Right renal cortex interstitium (tissue), 3 donors: ENCODE measurements at places on chromosomes 16 and 17. TPM values are rescaled to one million over a fixed set of nuclear protein-coding genes. Genes with fewer than 3 reads are reported as not detected.

DNA sequence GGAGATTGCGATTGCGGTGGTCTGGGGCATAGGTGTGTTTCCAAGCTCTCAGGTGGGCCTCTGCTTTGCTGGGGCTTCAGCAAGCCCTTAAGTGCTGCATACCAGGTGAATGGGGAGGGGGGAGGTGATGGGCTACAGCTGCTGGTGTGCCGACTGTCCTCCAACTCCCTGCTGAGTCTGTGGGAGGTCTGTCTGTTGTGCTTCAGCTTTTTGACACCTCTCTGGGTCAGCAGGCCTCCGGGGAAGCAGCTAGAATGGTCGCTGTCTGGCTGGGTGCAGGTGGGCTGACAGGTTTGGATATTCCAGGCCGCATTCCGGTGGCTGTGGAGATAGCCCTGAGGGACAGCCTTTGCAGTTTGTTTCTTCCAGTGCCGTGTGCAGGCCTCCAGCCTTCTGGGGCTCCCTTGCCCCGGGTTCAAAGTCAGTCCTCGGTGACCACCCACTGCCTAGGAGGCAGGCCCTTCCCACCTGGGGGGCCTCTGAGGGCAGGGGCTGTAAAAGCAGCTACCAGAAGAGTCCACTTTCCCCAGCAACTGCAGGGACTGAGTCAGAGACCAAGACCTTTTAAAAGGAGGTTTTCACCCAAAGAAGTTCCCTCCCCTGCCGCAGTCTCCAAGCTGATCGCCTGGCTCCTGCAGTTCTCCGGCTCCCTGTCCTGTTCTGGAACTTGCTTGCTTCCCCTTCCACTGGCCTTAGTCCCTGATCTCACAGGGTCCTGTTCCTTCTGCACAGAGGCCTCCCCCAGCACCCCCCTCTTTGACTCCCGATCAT lies 2.0 kb upstream of the TTYH2 start:
- DNase-seq = no peak

GRCh38 chr17:27206447-27206846 lies 87.5 kb upstream of the WSB1 start:
- no peak for DNase-seq

GRCh38 chr17:61825448-61826137 lies 37.7 kb downstream of the BRIP1 start:
- no peak for DNase-seq

DNA sequence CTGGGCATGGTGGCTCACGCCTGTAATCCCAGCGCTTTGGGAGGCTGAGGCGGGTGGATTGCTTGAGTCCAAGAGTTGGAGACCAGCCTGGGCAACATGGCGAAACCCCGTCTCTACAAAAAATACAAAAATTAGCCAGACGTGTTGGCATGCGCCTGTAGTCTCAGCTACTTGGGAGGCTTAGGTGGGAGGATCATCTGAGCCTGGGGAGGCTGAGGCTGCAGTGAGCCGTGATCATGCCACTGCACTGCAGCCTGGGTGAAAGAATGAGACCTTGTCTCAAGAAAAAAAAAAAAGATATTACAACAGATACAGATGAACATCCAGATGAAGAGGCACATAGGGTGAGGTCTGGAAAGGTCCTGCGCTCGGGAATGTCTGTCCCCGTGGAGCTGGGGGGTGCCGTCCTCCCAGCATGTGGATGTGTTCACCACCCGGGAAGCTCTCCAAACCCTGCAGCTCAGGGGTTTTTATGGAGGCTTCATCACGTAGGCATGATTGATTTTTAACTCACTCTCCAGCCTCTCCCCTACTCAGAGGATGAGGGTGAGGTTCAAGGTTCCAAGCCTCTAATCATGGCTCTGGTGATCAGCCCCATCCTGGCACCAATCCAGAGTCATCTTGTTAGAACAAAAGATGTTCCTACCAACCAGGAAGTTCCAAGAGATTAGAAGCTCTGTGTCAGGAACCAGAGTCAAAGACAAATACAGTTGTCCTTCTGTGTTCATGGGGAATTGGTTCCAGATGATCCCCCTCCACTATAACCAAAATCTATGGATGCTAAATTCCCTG lies 85.0 kb upstream of the DNAJA2 start:
- no peak for DNase-seq

DNA sequence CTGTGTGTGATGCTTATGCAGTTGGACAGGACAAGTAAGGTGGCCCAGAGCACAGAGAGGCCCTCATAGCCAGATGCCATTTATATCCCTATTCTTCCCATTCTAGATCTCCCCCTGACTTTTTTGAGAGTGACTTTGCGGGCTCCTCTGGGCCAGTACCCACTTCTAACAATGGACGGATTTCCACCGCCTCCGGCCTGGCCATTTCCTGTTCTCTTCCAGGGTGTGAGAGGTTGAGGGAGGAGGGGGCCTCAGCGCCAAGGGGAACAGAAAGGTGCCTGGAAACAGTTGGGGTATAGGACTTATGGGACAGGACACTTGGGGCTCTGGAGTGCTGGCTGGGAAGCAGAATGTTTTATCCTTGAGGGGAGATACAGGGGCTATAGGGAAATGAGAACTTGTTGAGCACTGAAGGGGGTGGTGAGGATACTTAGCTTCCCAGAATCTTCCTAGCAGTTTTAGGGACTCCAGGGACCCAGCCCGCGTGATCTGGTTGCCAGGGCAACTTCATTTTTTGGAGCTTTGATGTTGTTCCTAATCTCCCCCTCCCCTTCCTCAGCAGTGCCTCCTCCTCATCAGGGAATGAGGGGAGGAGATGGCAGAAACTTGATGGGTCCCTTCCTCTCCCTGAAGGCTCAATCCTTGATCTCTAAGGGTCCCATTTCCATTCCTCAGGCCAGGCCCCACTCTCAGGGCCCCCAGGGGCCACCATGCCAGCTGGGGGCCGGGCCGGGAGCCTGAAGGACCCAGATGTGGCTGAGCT lies 3.6 kb downstream of the TAOK2 start:
- DNase-seq = no peak

GRCh38 chr16:56401482-56401881 lies 23.9 kb downstream of the AMFR start:
- DNase-seq = no peak

DNA sequence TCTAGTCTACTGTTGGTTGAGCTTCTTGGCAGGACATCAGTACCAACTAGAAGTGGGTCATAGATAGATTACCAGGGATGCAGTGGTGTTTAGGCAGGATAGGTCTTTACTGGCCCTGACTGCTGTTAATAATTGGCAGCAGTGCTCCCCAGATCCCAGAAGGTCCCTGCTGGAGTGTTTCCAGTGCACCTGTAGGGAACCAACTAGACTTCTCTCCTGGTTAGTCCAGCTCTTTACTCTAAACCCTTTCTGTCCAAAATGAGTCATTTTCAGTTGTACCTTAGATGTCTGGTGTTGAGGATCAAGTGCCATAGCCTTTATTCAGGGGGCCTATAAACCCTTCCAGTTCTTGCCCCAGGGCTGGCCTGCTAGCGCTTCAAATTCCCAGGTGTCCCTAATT lies 8.7 kb downstream of the POLR2C start:
- DNase-seq = no peak

DNA sequence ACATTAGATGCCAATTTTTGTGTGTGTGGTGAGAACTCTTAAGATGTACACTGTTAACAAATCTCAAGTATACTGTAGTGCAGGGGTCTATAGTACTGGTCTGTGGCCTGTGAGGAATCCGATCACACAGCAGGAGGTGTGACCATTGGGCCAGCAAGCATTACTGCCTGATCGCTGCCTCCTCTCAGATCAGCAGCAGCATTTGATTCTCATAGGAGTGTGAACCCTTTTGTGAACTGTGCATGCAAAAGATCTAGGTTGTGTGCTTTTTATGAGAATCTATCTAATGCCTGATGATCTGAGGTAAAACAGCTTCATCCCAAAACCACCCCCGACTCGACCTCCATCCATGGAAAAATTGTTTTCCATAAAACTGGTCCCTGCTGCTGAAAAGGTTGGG lies 12.6 kb downstream of the ZNF267 start:
- no peak for DNase-seq

DNA sequence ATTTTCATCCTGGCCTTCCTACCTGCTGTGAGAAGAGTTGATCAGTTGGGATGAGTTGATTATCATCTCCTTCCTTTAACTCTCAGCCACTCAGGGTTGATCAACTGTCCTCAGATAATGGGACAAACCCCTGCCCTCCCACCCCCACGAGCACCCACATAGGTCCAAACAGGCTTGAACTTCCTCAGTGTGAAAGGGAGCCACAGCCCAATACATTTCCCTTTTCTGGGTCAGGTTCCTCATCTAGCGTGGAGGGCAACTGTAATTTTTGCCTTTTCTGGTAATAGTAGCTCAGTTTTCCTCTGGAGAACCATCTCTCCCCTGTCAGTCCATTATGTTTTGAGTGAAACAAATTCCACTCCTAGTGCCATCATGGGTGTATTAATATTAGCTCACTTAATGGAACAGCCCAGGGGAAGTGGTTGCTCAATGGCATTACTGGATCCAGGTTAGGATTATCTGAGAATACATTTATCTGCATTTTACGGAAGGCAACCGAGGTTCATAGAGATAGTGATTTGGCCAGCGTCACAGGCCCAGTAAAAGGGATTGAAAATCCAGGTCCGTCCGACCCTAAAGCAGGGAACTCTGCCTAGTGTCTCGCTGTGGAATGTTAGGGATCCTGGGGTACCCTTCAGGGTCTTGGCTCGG lies 476 bp upstream of the LPCAT2 start:
- DNase-seq = no peak

- no peak for DNase-seq
Observed at GRCh38 chr17:79217473-79218135, 143.0 kb downstream of the ENGASE start.

DNA sequence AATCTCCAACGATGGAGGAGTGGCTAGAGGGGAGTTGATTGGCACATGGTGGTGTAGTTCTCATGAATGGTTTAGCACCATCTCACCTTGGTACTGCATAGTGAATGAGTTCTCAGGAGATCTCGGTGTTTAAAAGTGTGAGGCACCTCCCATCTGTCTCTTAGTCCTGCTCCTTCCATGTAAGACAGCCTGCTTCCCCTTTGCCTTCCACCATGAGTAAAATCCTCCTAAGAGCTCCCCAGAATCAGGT lies 428.8 kb upstream of the MAF start:
- DNase-seq = no peak

GRCh38 chr16:65124212-65124548 lies 2.3 kb upstream of the CDH11 start:
- no peak for DNase-seq

DNA sequence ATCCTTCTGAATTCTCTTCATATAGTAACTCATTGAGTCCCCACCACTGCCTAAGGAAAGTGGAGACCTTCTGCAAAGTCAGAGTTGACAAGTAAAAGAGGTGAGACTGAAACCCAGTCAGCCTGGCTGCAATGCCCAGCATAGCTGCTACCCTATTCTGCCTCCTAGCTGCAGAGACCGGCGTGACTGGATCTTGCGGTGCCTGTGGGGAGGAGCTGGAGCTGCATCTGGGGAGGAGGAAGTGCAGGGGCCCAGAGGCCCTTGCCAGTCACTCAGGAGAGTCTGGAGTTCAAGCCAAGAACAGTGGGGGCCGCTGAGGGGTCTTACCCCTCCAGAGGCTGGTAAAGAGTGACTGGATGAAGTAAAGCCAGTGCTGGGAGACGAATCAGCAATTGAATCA lies 35.0 kb upstream of the ZNF423 start:
- no peak for DNase-seq

DNA sequence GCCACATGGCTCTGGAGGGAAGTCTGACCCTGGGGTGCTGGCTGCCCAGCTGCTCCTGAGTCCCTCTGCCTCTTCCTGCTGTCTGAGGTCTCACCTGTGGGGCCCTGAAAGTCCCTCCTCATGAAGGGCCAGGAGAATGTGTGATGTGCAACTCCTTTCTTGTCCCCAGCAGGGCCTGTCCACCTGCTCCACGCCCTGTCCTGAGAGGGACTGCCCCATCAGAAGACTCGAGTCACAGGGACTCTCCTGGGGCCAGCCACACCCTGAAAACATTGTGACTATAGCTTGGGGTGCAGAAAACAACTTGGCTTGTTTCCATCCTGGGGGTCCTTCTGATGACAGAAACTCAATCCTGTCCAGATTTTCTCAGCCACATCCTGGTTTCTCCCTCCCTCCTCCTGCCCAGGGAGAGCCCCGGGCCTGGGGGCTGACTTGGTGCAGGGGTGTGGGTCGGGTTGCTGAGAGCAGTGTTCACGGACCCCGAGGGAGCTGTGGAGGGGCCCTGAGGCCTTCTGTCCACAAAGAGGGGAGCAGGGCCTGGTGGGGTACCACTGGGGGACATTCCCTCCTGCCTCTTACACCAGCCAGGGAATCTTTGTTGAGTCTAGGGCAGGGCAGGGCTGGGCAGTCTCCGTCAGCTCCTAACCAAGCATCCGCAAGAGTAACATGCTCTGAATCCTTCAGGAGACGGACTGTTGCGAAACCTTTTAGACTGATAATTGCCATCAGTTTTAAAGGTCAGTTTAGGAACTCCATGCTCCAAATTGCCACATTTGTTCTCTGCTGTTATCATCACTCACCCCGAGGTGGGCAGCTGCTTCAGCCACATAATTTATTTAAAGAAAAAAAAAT lies 45.9 kb downstream of the NT5M start:
- no peak for DNase-seq

DNA sequence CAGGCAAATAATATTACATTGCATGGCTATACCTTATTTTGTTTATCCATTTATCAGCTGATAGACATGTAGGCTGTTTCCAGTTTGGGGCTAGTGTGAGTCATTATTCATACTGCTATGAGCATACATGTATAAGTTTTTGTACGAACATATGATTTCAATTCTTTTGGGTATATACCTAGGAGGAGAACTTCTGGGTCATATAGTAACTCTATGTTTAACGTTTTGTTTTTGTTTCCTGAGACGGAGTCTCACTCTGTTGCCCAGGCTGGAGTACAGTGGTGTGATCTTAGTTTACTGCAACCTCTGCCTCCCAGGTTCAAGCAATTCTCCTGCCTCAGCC lies 2.4 kb upstream of the ITGAL start:
- no peak for DNase-seq

- DNase-seq = no peak
Observed at GRCh38 chr16:77306075-77306474, 106.9 kb downstream of the SYCE1L start.

The CLEC3A gene
- polyA plus RNA-seq = not detected

The TPSAB1 gene
- not detected for polyA plus RNA-seq

The MT1B gene
- not detected for polyA plus RNA-seq

The PMFBP1 gene
- polyA plus RNA-seq = 4.1 TPM

The CCL8 gene
- 0.22 TPM for polyA plus RNA-seq
